Endothelial cell of umbilical vein (primary cell): ENCODE measurements at places on chromosomes 7 and 10. TPM values are rescaled to one million over a fixed set of nuclear protein-coding genes. Genes with fewer than 3 reads are reported as not detected.

GRCh38 chr7:1665549-1666316 is 4.3 kb upstream of the ELFN1 start:
- H3K27me3 ChIP-seq, result peaks cover 32% of the 10 kb centered on the region
- H3K4me3 ChIP-seq, result peak overlapping the region; percentile 67
- H3K27ac ChIP-seq, result no peak overlapping the region
- no peak for DNase-seq
- H3K4me1 ChIP-seq, result peaks cover 3% of the 10 kb centered on the region

The FGFR2 gene
- not detected in 2 replicates for total RNA-seq

GRCh38 chr7:130216750-130217149 is 9.1 kb downstream of the SSMEM1 start:
- no peak for DNase-seq
- no peaks in the 10 kb centered on the region for H3K4me1 ChIP-seq
- no peak overlapping the region for H3K27ac ChIP-seq
- H3K36me3 ChIP-seq, result no peaks in the 10 kb centered on the region
- H3K4me3 ChIP-seq, result no peak overlapping the region

The TYSND1 gene
- total RNA-seq, result 6.7 and 7.8 TPM in 2 replicates

DNA sequence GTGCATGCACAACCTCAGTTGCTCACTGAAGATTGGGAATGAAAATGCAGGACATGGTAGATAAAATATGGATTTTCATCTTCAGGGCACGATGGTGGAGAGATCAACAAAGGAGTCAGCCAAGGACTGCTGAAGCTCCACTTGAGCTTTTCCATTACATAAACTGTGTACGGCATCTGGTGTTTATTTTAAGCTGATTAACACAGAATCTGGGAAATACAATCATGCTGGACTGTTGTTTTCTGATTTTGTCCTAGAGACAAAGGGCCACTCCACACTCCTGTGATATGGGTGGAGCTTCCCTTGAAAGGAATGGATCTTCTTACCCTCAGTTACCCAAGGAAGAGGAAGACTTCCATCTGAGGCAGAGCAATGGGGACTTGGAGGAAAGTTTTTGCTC is 120.6 kb downstream of the SAMD9 start:
- DNase-seq, result no peak
- no peaks in the 10 kb centered on the region for H3K27me3 ChIP-seq
- H3K4me3 ChIP-seq, result no peak overlapping the region
- H3K4me1 ChIP-seq, result no peaks in the 10 kb centered on the region
- H3K27ac ChIP-seq, result no peak overlapping the region

GRCh38 chr7:33845991-33846509 is 59.3 kb upstream of the BMPER start:
- no peaks in the 10 kb centered on the region for H3K4me1 ChIP-seq
- no peak overlapping the region for H3K4me3 ChIP-seq
- H3K27ac ChIP-seq, result no peak overlapping the region
- no peaks in the 10 kb centered on the region for H3K36me3 ChIP-seq

- H3K4me3 ChIP-seq, result no peak overlapping the region
- DNase-seq, result no peak
- H3K36me3 ChIP-seq, result no peaks in the 10 kb centered on the region
- no peaks in the 10 kb centered on the region for H3K4me1 ChIP-seq
Measured at GRCh38 chr10:130807721-130808120, 503.8 kb downstream of the TCERG1L start.

DNA sequence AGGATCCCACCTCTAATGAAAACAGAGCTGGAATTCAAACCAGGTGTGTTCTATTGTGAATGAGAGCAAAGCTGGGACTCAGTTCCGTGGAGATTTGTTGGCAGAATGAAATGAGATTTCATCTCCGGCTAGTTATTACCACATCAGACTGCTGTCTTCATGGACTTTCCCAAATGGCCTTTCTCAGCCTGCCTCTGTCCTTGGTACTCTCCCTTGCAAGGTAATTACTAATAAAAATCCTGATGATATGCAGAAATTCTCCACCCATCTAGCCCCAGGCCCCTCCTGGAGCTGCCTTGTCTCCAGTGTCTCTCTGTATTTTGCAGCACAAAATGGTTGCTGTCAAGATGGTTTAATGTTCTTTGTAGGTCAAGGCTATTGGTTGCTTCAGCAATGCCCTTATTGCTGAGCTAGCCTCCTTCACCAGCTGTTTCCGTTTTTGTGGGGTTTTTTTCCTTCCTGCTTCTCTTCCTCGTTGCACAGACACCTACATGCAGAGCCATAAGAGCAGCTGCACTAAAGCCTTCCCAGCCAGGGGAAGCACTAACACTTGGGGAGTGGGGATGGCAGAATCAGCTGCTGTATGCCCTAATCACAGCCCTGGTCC is 185.0 kb upstream of the GHITM start:
- no peak overlapping the region for H3K4me3 ChIP-seq
- H3K27ac ChIP-seq, result no peak overlapping the region
- no peak for DNase-seq
- H3K4me1 ChIP-seq, result no peaks in the 10 kb centered on the region
- H3K27me3 ChIP-seq, result no peaks in the 10 kb centered on the region

DNA sequence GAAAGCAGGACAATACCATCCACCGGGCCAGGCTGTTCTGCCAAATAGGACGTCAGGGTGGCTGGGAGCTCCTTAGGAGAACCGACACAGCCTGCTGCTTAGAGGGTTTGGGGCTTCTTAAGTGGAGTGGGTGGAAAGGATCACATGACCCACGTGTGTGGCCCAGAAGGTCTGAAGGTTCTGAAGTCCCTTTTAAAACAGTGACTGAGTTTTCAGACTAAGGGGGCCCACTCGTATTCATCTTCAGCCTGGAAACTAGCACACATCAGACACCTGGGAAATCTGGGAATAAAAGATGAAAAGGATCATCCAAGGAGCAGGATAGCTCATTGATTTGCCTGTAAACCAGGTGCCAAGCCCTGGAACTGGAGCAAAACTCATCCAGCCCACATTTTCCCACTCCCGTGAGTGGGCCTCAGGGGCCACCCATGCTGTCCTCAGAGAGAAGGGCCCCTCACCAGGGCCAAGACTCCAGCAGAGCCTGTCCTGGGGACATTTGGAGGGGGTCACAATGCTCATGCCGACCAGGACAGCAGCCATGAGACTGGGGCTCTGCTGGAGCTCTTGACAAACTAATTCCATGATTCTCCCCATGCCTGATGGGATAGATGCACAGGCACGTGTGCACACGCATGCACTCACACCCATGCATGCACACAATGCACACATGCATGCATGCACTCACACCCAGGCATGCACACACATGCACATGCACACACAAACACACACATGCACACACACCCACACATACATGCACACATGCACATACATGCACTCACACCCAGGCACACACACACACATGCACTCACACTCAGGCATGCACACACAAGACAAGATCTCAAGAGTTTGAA is 168.8 kb upstream of the PPP2R2D start:
- H3K4me3 ChIP-seq, result no peak overlapping the region
- no peak overlapping the region for H3K27ac ChIP-seq
- H3K4me1 ChIP-seq, result no peaks in the 10 kb centered on the region
- DNase-seq, result no peak

- no peak overlapping the region for H3K27ac ChIP-seq
- DNase-seq, result no peak
- H3K4me3 ChIP-seq, result no peak overlapping the region
- no peaks in the 10 kb centered on the region for H3K4me1 ChIP-seq
Measured at GRCh38 chr7:109178342-109178741, 608.7 kb downstream of the DNAJB9 start.

DNA sequence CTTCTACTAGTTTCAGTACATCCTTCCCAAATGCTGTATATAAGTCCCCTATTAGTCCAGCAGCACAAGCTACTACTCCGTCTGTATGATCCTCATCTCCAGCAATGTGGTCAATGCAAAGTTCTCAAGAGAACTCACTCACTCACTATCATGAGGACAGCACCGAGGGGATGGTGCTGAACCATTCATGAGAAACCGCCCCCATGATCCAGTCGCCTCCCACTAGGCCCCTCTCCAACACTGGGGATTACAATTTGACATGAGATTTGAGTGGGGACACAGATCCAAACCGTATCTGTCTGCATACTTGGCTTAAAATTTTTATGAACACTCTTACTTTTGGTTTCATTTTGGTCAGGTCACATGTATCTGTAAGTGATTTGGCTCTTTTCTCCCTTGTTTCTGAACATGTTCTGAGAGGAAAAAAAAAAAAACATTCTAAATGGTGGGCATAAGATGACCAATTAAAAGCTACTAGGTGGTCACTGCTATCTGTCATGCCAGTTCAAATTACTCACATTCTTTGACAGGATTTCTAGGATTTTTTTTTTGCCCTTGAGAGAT is 60.1 kb downstream of the ZNF783 start:
- peak; percentile 32 for DNase-seq
- H3K27me3 ChIP-seq, result peaks cover 3% of the 10 kb centered on the region
- H3K4me3 ChIP-seq, result peak overlapping the region; percentile 15
- H3K27ac ChIP-seq, result no peak overlapping the region

The HOGA1 gene
- 0.46 and 0.91 TPM in 2 replicates for total RNA-seq

DNA sequence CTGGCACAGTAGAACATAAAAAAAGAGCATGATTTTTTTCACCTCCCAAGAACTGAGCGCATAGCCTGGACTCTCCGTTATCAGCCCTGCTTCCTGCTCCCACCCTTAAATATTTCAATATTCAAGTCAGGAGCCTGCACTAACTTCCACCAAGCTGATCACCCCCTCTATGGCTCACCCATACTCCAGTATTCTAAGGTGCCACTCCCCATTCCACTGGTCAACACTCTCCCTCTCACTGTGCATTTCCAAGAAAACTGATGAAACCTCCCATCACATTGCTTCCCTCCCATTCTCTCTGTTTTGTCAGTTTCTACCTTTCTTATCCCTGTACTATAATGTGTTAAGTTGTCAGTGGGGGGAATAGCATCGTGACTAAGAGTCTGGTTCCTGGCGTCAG is 95.0 kb upstream of the C7orf33 start:
- no peaks in the 10 kb centered on the region for H3K27me3 ChIP-seq
- H3K27ac ChIP-seq, result no peak overlapping the region
- DNase-seq, result no peak
- no peaks in the 10 kb centered on the region for H3K4me1 ChIP-seq
- no peaks in the 10 kb centered on the region for H3K36me3 ChIP-seq

DNA sequence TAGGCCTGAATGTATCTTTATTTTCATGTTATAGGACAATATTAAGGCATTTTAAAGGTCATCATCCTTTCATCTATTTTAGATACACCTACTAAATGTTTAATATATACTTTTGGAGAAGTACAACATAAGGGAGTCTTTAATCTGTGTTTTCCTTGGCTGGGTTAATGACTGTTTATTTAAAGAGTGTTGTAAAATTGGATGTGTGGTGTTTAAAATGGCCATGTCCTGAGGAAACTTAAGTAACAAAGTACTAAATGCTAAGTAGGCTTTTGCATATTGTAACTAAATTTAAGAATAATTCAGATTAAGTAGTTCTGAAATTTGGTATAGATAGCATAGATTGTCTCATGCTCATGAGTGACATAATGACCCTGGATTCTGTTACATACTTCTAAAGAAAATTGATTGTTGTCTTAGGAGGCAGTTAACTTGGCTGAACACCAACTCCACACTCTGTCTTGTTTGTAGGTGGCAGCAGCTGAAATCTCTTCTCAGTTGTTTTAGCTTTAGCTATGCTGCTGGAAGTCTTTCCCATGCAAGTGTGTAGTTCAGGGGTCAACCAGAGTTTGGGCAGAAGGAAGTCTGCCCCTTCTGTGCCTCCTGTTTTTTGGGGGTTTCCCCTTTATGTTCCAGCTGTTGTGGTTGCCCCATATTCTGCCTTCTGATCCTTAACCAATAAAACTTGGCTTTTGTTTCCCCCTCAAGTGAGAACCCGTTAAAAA is 29.2 kb downstream of the DLD start:
- peaks cover 20% of the 10 kb centered on the region for H3K36me3 ChIP-seq
- H3K27me3 ChIP-seq, result no peaks in the 10 kb centered on the region
- H3K27ac ChIP-seq, result no peak overlapping the region

- no peak for DNase-seq
- H3K27me3 ChIP-seq, result no peaks in the 10 kb centered on the region
- H3K4me1 ChIP-seq, result peaks cover 29% of the 10 kb centered on the region
- H3K36me3 ChIP-seq, result peaks cover 27% of the 10 kb centered on the region
- H3K27ac ChIP-seq, result no peak overlapping the region
Measured at GRCh38 chr10:14529351-14529750, 198.6 kb upstream of the FRMD4A start.

The LIPK gene
- not detected in 2 replicates for total RNA-seq

- H3K4me3 ChIP-seq, result no peak overlapping the region
- no peaks in the 10 kb centered on the region for H3K27me3 ChIP-seq
- H3K36me3 ChIP-seq, result no peaks in the 10 kb centered on the region
- no peak overlapping the region for H3K27ac ChIP-seq
Measured at GRCh38 chr7:40923626-40924025, 779.3 kb downstream of the INHBA start.

- peaks cover 2% of the 10 kb centered on the region for H3K4me1 ChIP-seq
- no peak overlapping the region for H3K27ac ChIP-seq
- H3K4me3 ChIP-seq, result no peak overlapping the region
Measured at GRCh38 chr10:69650589-69651261, 20.7 kb downstream of the FAM241B start.

The GAD2 gene
- not detected in 2 replicates for total RNA-seq

DNA sequence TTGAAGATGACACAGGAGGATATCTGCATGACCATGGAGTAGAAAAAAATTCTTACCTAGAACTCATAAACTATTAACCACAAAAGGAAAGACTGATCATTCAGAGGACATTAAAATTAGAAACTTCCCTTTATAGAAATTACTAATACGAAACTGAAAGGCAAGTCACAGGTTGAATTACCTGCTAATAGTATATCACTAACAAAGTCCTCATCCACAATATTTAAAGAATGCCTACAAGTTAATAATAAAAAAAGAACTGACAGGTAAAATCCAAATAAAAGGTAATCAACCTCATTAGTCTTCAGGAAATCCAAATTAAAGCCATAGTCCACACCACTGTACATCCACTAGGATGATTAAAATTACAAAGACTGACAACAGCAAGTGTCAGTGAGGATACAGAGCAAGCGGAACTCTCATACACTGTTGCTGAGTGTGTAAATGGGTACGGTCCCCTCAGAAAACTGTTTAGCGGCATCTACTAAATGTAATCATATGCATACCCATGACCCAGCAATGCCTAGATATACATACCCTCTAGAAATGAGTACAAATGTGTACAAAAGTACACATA is 71.2 kb downstream of the ARHGAP21 start:
- no peak overlapping the region for H3K27ac ChIP-seq
- no peaks in the 10 kb centered on the region for H3K27me3 ChIP-seq
- H3K4me3 ChIP-seq, result no peak overlapping the region

DNA sequence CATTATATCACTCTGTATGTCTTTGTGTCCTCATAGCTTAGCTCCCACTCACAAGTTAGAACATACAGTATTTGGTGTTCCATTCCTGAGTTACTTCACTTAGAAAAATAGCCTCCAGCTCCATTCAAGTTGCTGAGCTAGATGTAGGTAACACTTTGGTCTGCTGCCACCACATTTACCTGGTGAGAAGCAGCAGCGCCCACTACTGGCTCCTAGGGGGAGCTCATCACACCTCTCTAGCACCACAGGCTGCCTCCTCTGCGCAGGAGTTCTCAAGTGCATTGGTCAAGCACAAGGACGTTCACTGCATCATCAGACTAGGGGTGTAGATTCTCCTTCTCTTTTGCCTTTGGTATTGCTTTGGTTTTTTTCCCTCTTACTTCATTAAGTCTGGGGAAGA is 530.9 kb upstream of the AUTS2 start:
- no peak overlapping the region for H3K27ac ChIP-seq
- no peaks in the 10 kb centered on the region for H3K36me3 ChIP-seq
- no peak for DNase-seq
- no peaks in the 10 kb centered on the region for H3K4me1 ChIP-seq

The JAKMIP3 gene
- 0.07 TPM in 1 of 2 replicates, not detected in the other for total RNA-seq
